T-helper 2 cell (primary cell): ENCODE measurements at places on chromosomes 11 and 22.

- DNase-seq = no peak
These were observed 12.9 kb upstream of the ADORA2A start for GRCh38 chr22:24414523-24414922.

DNA sequence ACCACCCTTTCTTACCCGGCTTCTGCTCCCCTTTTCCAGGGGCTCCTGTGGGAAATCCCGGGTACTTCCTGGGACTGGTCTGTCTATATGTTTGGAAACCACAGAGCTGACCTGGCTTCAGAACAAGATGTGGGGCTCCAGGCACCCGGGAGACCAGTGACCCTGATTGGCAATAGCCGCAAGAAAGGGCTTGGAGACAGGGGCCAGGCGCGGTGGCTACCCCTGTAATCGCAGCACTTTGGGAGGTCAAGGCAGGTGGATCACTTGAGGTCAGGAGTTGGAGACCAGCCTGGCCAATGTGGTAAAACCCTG lies 3.2 kb upstream of the NEAT1 start:
- DNase-seq = peak; percentile 18

DNA sequence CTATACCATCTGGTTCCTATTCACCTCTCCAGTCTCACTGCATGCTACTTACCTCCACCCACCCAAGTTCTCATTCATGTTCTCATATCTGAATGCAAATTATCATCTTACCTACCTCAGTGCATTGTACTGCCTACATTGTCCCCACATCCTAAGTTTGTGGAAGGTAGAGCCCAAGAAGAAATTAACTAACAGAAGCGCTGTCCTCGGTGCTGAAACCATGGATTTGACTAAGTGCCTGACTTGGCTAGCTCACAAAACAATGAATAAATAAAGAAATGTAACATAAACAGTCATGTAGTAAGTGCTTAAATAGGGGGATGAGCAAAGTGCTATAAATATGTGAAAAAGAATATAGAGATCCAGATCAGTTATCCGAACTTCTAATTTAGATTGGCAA lies 63.2 kb downstream of the GRIA4 start:
- DNase-seq = no peak

DNA sequence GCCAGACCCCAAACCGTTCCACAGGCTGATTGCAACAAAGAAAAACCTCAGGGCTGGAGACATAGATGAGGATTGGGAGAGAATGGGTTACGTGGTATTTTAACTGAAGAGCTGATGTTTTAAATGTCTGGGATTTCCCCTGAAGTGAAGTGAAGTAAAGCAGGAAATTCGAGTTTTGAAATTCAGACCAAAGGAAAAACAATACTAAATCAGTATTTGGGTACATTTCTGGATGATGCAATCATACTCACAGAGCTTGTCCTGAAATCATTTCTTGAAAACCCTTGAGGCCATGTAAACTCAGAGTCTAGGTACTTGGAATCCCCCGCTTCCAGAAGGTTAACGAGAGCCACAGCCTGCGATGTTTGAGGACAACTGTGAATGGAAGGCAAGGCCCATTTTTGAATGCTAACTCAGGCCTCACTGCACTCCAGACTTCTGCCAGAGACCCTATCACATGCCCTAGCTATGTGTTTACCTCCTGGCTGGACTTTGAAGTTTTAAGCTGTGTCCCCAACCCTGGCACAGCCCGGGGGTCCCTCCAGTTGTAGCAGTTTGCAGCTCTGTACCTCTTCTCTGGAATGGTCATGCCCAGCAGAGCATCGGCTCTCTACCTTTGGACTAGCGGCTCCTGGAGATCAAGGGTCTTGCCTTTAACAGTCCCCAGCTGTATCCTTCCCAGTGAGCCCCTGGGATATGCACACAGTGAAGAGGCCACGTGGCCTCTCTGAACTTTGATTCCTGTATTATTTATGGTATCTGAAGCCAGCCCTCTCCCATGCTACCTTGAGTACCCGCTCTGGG lies 5.4 kb upstream of the FTH1 start:
- DNase-seq = no peak

GRCh38 chr11:114928260-114928870 lies 250.0 kb downstream of the NXPE2 start:
- DNase-seq = no peak
